Osteocyte (in vitro differentiated cells): ENCODE measurements at places on chromosomes 1 and 21. TPM values are rescaled to one million over a fixed set of nuclear protein-coding genes. Genes with fewer than 3 reads are reported as not detected.

GRCh38 chr1:175343945-175344344 is 151.4 kb upstream of the KIAA0040 start:
- no peaks in the 10 kb centered on the region for H3K4me1 ChIP-seq
- no peak for DNase-seq
- no peak overlapping the region for H3K27ac ChIP-seq
- H3K4me3 ChIP-seq, result no peak overlapping the region
- no peaks in the 10 kb centered on the region for H3K36me3 ChIP-seq

GRCh38 chr1:6384962-6385361 is 8.6 kb downstream of the ACOT7 start:
- H3K4me3 ChIP-seq, result no peak overlapping the region
- no peaks in the 10 kb centered on the region for H3K27me3 ChIP-seq

MEGF6 gene
- total RNA-seq, result 255 and 262 TPM in 2 replicates

SPATA21 gene
- total RNA-seq, result not detected in 2 replicates

MTX1 gene
- 31.9 and 33.2 TPM in 2 replicates for total RNA-seq
